ENCODE measurements at places on chromosomes 3 and 15.

GRCh38 chr3:120144267-120144666 is 50.0 kb upstream of the GSK3B start:
- DNase-seq, result no peak

DNA sequence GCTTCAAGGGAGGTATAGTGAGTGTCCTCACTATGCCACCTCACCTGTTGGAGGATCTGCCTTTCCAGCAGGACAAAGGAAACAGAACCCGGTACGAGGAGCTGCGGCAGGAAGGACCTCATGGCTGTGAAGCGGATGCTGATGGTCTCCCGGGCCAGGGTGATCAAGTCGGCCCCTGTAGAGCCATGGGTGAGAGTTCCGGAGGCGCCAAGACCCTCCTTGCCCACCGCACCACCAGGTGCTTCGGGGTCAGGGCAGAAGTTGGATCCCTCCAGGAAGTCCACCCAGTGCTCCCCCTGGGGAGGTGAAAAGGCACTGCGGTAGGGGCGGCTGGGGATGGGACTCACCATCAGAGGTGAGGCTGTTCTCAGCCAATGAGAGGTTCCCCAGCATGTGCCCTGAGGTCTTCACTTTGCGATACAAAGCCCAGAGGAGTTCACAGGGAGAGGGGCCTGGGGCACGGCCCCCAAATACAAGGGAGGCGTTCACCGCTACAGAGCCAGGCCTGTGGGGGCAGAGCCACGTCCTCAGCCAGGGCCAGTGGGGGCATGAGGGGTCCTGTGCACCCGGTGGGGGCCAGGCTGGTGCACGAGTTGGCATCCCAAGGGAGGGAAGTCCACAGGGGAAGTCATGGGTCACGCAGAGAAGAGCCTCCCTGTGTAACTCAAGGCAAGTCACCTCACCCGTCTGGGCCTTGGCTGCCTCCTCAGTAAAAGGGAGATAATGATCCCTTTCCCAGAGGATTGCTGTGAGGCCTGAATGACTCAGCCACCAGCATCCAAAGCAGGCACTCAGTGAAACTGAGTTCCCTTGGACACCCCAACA is 27.7 kb downstream of the C15orf39 start:
- DNase-seq, result no peak

DNA sequence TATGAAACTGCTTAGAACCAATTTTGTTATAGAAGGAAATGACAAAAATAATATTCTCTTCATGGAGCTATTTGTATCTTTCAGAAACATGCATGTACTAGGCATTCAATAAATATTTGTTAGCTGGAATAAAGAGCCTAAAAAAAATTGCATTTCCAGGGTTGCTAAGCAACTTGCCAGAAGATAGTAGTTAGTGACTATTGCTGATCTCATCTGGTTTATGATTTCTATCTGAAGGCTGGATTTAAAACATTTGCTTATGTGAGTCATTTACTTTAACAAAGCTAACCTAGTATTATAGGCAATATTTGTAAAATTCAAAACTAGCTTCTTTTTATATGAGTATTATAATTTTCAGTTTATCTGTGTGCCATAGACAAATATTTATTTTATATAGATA is 78.3 kb downstream of the NAALADL2 start:
- DNase-seq, result no peak

- no peak for DNase-seq
Measured at GRCh38 chr15:77183066-77183465, 112.2 kb upstream of the TSPAN3 start.

- no peak for DNase-seq
Measured at GRCh38 chr15:99279290-99279689, 28.0 kb downstream of the LRRC28 start.

GRCh38 chr15:70794596-70795310 is 31.4 kb upstream of the UACA start:
- DNase-seq, result no peak

- DNase-seq, result no peak
Measured at GRCh38 chr3:191051037-191051436, 148.0 kb upstream of the OSTN start.

- no peak for DNase-seq
Measured at GRCh38 chr3:69696367-69696766, 42.9 kb upstream of the MITF start.

- DNase-seq, result no peak
Measured at GRCh38 chr3:157459706-157460105, 23.1 kb downstream of the PTX3 start.

DNA sequence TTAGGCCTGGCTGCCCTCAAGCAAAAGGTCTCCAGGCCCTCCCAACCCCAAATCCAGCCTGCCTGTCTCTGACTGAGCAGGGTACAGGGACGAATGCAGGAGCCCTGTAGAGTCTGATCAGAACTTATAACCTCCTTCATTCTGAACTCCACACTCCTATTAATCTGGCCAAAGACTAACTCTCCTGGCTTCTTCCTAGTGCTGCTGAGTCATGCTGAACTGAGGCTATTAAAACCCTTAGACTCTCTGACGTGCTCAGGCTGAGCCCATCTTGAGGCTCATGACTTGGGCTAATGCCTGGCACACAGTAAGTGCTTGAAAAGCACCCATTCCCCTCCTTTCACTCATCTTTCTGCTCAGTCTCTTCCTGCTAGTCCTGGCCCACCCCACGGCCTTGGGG is 81.9 kb downstream of the NUP210 start:
- no peak for DNase-seq

- no peak for DNase-seq
Measured at GRCh38 chr3:125416235-125416634, 41.1 kb upstream of the ZNF148 start.

- DNase-seq, result no peak
Measured at GRCh38 chr15:34598799-34599585, 15.5 kb upstream of the GOLGA8B start.

GRCh38 chr15:72515591-72516389 is 41.7 kb downstream of the ARIH1 start:
- no peak for DNase-seq

DNA sequence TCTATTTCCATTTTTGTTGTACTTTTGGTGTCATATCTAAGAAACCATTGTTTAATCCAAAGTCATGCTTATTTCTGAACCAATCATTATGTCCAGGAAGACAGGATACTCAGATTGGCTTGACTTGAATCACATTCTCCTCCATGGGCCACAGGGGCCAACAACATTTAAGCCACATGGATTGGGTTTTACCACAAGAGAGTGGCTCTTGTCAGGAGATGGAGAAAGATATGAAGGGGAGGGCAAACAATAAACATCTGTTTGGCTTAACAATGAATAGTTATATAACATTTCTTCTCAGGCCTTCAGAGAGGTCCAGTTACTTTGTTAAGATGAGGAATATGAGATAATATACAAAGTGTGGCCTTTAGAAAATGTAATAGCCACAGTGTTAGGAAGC is 44.6 kb downstream of the GXYLT2 start:
- DNase-seq, result no peak

GRCh38 chr15:38093931-38094330 is 158.7 kb upstream of the SPRED1 start:
- no peak for DNase-seq

DNA sequence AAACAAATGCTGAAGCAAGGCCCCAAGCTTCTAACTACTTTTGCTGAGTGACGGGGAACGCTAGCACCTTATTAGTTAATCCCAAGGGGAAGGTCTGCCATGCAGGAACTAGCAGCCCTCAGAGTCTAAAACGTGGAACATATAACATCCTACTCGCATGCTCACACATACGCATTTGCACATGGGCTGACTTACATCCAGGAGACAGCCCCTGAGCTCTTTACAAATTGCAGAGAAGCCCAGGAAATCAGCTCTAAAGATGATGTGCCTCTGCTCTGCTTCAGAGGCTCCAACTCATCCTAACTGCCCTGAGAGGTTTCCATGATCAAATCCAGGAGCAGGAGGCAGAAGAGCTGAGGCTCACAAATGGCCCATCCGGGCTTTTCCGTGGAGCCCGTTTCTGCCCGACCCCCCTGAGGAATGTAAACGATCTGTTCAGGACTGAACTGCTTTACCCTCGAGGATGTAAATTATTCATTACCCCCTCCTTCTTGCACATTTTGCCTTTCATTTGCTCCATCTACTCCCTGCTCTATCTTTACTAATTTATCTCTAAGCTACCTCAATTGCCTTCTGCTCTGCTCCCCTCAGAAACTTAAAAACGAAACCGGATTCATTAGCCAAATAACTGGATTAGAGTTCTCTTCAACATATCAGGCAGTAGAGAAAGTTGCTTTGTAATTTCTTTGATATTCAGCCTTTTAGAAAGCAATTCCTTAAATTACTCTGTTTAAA is 141.9 kb upstream of the CCDC54 start:
- DNase-seq, result no peak

- no peak for DNase-seq
Measured at GRCh38 chr15:33211176-33211808, 16.8 kb upstream of the FMN1 start.

GRCh38 chr3:190180268-190180667 is 59.6 kb upstream of the P3H2 start:
- DNase-seq, result no peak

DNA sequence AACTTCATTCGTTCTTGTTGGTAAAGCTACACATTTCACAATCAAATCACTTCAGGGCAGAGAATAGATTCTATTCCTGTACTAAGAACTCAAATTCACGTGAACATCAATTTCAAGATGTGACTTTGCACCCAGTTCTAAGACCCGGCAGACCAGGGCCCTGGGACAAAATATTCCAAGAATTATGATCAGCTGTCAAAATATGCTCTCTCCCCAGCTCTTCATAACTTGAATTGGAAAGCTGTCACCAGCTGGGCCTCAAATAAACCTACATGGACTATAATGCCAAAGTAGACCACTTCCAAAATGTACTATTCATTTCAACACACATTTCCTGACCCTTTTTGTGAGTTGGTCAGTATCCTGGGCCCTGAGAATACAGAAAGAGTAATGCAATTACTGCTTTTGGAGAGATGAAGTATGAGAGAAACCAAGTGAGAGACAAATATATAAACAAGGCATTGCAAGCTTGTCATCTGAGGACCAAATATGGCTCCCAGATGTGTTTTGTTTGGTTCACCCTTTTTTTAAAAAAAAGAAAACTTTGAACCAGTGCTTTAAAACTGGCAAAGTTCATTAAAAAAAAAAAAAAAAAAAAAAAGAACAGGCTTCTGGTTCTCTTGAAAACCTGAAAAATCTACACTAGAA is 14.9 kb downstream of the MAGI1 start:
- DNase-seq, result no peak

DNA sequence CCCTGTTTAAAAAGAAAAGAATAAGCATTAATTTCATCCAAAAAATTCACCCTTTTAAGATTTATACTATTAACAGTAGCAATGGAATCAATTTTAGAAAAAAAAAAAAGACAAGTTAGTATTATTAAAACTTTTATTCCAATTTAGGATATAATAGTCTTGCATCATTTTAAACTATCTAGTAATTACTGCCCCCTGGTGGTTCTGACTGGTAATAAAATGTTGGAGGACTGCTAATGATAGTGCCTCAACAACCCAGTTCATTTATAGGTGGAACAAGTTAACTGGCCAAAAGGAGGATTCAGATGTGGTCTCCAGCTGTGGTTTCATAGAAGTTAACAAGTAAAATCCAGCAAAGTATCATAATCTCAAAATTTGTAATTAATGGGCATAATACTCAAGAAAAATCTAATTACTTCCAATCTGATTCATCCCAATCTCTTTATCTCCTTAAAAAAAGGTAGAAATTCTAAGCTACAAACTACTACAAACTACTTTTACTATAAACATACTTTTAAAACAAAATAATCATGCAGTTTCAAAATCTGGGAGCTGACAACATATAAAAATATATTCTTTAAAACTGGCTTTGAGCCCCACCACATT is 30.7 kb upstream of the WDR49 start:
- no peak for DNase-seq

- no peak for DNase-seq
Measured at GRCh38 chr3:151330899-151331298, 1.6 kb upstream of the P2RY13 start.

DNA sequence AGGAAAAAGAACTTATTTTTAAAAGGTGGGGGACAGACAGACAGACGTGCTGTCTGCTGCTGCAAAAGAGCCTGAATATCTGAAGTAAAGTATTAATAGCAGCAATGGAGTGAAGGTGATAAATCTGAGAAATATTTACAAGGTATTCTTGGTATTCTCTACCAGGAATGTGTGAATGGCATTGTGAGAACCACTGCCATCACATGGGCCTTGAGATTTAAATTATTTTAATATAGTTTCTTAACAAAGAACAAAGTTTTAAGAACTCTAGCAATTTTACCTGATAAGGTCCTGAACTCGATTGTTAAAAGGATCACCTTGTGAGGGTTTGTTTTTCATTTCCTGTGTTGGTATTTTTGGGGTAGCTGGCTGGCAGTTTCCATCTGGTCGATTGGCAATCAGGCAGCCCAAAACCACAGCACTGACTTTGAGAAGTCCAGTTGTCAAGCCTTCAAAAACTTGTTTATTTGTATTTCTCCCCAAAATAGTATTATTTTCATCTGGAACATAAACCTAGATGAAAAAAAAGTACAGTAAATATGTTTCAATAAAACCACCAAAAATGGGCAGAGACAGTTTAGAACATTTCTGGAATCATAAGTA is 97.3 kb downstream of the ISL2 start:
- DNase-seq, result no peak

DNA sequence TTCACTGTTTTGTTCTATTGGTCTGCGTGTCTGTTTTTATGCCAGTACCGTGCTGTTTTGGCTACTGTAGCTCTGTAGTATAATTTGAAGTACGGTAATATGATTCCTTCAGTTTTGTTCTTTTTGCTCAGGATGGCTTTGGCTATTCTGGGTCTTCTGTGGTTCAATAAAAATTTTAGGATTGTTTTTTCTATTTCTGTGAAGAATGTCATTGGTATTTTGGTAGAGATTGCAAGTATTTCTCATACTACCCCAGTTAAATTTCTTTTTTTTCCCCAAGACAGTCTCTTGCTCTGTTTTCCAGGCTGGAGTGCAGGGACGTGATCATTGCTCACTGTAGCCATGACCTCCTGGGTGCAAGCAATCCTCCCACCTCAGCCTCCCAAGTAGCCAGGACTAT is 53.4 kb downstream of the STARD9 start:
- no peak for DNase-seq

DNA sequence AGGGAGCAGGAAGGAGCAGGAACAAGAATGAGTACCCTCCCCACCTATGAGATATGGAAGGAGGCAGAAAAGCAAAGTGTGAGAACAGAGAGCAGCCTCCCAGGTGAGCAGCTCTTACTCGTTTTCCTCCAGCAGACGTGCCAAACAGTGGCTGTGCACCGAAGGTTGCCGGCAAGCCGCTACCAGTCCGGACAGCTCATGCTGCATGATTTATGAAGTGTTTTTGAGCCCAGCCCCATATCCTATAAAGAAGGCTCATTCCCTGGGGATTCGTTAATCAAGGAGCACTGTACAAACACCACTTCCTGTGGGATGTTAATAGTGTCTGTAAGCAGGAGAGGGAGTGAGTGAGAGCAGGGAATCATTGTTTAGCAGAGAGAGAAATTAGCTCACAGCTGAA is 118.3 kb upstream of the FOXB1 start:
- no peak for DNase-seq

DNA sequence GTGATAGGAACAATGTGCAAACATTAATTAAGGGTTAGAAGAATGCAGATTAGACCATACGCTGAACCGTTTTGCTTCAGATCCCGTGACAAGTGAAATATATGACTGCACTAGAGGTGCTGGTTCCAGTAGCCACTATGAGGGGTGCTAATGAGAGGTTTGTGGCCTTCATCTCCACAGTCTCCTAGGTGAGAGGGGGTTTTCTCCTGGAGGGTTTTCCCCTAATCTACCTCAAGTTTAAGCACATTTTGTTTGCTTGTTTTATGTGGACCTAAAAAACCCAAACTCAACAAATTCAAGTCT is 13.7 kb upstream of the SHF start:
- DNase-seq, result no peak

GRCh38 chr3:152021951-152022461 is 148.6 kb downstream of the SUCNR1 start:
- no peak for DNase-seq

All from activated gamma-delta T cell (primary cell).